ENCODE measurements at places on chromosomes 4 and X.
A peak's percentile ranks its signal among the peaks of the same experiment; 100 is the strongest.

DNA sequence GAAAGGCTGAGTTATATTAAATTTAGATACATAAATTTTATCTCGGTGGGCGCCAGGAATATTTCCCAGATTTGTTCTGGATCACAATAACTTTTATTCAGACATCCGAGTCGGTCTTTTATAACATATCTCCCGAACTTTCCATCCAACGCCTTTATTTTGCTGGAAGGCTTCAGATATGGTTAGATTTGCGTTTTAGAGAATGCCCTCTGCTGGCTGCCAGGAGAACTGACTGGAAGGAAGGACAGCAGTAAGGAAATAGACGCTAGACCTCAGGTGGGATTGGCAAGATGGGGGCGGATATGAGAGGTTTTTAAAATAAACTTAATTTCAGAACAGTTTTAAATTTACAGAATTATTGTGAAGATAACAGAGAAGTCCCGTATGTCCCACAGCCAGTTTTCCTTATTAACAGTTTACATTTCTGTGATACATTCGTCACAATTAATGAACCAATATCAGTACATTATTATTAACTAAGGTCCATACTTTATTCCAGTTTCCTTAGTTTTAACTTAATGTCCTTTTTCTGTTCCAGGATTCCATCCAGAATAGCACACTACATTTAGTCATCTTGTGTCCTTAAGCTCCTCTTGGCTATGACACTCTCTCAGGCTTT, 4.6 kb upstream of the KANTR start:
- no peak for ATAC-seq

GRCh38 chr4:89324671-89325070, 17.1 kb upstream of the GPRIN3 start:
- peak; percentile 67 for ATAC-seq

GRCh38 chrX:40878766-40879165, 143.4 kb upstream of the MED14 start:
- no peak for ATAC-seq

DNA sequence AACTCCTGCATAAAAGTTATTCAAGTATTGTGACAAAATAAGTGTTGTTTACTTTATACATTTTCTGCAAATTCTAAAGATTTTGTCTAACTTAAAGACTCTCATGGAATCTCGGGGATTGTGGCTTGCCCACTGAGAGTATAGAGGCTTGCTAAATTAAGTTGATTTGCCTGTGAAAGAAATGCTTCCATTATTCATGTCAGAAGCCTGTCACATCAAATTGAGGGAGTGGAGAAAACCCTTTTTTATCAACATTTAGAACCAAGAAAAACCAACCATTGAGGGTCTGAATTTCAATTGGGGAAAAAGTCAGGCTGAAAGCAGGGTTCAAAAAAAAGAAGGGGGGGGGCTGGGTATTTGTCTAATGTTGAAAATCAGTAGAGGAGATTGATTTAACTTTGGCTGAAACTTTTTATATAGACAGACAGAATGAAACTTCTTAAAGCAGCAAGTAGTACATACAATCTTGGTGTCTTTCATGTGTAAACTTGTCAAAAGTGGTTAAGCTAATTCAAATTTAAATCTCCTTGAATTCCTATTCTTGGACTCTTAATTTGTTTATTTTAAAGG, 144.8 kb upstream of the CXorf66 start:
- ATAC-seq = no peak

DNA sequence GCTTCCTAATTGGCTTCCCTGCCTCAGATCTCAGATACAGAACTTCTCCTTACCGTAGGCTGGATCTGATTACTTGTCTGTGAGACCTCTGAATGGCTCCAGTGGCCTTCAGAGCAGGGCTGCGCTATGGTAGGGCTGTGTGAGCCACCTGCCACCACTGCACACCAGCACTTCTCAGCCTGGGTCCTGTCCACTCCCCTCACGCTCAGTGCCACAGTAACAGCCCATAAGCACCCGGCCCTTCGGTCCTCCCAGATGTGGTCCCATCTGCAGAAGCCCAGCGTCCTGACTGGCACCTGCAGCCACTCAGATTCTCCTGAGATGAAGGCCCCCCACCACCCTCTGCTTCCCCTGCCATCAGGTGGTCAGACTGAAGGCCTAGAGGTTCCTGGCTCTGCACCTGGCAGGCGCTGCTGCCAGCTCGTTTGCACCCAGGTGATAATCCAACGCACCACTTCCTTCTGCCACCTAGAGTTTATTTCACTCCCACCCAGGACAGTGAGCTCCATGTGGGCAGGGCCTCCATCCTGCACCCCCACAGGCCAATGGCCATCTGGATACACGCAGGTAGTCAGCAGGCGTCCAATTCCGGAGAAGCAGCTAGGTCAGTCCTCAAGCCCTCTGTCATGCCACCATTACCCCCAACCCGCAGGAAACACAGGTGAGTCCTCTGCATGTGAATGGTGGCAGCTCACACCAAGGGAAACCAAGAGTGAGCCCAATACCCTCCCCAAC, 5.4 kb downstream of the WDR1 start:
- no peak for ATAC-seq

DNA sequence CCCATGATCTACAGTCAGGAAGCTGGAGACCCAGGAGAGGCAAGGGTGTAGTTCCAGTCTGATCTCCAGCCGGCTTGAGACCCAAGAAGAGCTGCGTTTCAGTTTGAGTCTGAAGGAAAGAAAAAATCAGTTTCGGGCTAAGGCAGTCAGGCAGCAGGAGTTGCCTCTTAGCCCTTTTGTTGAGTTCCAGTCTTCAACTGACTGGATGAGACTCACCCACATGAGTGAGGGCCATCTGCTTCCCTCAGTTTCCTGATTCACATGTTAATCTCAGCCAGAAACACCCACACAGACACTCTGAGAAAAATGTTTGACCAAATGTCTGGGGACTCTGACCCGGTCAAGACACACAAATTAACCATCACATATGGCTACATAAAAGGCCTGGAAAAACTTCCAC, 73.6 kb upstream of the ELOVL6 start:
- no peak for ATAC-seq

GRCh38 chr4:141306331-141306730, 85.6 kb downstream of the ZNF330 start:
- ATAC-seq = no peak

DNA sequence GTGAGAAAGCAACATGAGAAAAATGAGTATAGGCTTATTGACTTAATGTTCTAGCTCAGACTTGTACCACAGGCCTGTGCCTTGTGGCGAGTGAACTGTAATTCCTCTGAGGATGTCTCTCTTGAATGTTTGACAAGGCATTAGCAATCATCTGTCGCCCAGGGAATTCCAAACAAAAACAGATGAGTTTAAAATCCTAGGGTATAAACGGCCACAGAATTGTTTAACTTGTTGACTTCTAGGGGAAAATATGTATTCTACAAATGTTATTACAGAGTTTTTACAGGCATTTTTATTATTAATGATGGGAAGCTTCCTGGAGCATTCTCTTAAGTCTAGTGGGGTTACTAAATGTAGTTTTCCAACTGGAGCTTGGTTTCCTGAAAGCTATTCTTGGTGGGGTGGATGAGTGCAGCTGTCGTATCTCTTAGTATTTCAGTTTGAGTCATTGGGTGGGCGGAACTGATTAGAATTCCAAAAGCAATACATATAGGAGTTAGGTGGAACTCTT, 40.6 kb downstream of the ARHGAP10 start:
- ATAC-seq = no peak

GRCh38 chr4:95268819-95269565, 279.8 kb downstream of the UNC5C start:
- ATAC-seq = no peak

DNA sequence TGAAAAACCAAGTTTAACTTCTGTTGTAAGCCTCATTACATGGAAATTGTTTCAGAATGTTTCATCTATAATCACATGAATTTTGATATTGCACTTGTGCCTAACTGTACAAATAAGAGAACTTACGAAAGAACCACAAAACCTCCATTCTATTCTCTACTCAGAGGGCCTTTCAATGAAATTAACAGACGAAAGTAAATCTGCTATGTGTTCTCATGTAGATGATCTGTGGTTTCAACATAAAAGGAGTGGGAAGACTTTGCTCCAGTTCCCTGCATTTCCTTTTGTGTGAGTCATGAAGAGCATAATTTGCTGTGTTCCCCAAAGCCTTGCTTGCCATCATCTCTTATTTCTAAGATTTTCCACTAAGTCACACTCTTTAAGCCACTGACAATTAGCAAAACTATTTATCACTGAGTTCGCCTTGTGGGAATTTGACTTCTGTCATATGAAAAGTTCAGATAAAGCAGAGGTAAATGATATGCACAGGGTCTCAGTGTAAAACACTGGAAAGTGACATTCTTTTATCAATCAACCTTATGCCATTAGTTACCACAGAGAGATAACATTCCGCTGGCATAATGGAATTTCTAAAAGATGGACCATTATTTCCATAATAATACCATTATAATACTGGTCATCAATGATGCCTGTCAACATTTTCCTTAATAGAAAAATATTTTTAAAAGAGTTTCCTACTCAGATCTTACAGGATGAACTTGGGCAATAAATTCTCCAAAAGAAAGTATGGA, 329.8 kb downstream of the NR3C2 start:
- no peak for ATAC-seq

- ATAC-seq = no peak
Measured at GRCh38 chr4:182404376-182404775, 161.2 kb downstream of the TENM3 start.

DNA sequence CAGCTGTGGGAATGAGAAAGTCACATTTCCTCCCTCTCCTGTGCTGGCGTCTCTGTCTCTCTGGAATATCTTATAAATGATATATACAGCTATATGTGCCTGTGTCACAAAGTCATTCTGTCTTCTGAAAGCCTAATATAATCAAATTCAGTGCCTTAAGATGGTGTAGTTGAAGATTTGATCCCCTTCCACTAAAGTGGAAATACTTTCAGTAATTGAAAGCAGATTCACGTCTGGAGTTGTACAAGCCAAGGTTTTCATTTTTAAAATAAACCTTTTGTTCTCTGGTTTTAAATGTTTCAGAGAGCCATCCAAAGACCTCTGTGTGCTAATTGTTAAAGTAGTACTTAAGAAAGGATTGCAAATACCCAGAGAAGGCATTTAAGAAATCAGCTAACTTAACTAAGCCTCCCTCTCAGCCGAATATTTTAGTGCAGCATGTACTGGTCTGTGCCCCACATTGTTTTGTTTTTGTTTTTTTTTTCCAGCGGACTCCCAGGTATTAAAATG, 206.8 kb downstream of the TENM3 start:
- ATAC-seq = no peak

- ATAC-seq = no peak
Measured at GRCh38 chrX:129997086-129997485, 14.7 kb downstream of the BCORL1 start.

GRCh38 chrX:23694606-23695005, 27.3 kb downstream of the PRDX4 start:
- peak; percentile 65 for ATAC-seq

GRCh38 chr4:147398556-147398955, 82.3 kb upstream of the EDNRA start:
- ATAC-seq = no peak

DNA sequence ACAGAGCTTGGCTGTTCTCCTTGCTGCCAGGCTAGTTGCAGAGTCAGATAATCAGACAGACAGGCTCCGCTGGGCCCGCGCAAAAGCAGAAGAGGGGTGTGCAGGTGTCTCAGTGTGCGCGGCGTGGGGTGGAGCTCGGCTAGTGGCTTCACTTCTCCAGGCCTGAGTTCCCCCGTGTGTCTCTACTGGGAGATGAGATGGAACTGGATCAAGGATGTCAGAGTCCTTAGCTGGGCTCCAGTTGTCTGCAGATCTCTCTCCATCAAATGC, 21.1 kb downstream of the HTRA3 start:
- ATAC-seq = no peak

- ATAC-seq = no peak
Measured at GRCh38 chr4:108141213-108141950, 27.4 kb downstream of the LEF1 start.

GRCh38 chr4:7938609-7939376, 868 bp downstream of the AFAP1 start:
- peak; percentile 29 for ATAC-seq

- no peak for ATAC-seq
Measured at GRCh38 chr4:47065051-47065481, 33.7 kb downstream of the GABRB1 start.

DNA sequence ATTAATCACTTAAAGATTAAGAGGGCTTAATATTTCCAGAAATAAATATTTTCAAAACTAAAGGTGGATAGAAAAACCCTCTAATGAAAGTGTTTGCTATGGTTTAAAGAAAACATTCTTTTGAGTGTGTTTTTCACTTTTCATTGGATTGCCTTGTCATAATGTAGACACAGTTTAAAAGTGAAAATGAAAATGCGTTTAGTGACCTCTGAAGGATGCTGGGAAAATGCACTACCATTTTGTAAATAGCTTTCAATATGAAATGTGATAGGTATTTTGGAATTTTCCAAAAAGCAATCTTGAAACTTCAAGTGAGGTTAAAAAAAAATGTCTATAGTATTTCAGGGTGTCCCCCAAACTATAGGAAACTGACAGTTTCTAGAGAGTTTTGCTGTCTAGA, 642.2 kb downstream of the C4orf33 start:
- ATAC-seq = no peak

- no peak for ATAC-seq
Measured at GRCh38 chr4:78570117-78570516, 18.5 kb downstream of the ANXA3 start.

DNA sequence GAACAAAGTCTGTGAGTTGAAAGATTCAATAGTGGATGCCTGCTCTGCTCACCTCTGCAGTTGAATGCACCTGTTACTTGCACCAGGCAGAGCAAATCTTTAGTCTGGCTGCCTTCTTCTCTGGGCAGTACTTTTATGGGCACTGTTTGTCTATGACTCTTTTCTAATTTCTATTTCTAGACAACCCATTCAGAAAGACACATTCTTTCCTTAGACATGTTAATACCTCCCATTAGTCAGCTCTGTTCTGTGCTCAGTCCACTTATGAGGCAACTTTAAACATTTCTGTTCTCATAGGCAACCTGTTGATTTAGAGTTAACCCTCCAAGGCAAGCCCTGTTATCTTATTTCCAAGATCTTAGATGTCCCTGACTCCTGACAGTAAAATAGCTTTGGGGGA, 108.9 kb downstream of the SYNPO2 start:
- ATAC-seq = peak; percentile 79

GRCh38 chrX:140091125-140091886, 126.0 kb upstream of the CXorf66 start:
- peak; percentile 80 for ATAC-seq

DNA sequence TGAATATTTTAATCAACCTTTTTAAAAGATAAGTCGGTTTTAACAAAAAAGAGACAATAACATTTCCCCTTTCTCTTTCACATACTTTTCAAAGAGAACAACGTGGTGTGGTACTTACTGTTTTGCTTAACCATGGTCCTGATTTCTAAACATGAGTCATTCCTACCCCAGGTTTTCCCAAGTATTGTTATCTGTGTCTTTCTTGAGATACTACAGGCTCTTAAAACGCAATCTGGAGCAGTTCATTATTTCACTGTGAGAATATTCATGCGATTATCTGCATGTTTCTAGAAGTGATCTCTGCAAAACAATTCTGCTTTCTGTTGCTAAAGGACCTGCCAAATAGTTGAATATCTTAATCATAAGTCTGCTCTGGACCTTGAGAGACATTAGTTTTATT, 127.3 kb downstream of the TENM3 start:
- ATAC-seq = no peak

GRCh38 chr4:176425035-176425434, 105.3 kb downstream of the SPCS3 start:
- no peak for ATAC-seq
